ENCODE measurements at places on chromosomes 6 and 20.

DNA sequence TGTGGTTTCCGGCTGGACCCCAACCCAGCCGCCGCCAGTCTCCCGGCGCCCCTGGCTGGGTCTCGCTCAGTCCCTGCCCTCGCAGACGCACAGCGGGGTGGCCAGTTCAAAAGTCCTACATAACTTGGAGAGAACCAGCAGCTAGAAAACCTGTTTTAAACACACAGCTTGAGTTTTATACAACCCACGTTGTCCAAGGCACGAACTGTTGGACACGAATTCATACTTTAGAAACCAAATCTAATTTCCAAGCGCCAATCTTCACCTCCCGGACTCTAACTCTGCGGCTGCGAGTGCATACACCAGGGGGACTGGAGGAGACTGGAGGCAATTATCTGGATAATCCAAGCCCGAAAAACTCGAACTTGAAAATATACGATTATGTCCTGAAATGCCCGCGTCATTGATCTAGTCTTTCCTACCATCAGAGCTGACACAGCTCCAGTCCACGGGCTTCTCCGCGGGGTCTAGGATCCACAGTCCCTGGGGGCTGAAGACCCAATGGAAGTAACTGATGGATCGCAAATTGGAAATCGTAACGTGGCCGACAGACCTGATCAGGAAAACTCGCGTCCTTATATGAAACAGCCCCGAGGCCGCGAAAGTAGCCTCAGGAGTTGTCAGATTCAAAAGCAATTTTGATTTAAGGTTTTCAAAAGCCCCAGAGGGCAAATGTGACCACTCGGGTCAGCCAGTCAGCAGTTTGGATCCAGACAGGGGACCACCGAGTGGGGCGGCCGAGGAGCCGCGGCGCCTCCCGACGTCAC is 843 bp upstream of the HEY2 start:
- peak; percentile 8 for DNase-seq

DNA sequence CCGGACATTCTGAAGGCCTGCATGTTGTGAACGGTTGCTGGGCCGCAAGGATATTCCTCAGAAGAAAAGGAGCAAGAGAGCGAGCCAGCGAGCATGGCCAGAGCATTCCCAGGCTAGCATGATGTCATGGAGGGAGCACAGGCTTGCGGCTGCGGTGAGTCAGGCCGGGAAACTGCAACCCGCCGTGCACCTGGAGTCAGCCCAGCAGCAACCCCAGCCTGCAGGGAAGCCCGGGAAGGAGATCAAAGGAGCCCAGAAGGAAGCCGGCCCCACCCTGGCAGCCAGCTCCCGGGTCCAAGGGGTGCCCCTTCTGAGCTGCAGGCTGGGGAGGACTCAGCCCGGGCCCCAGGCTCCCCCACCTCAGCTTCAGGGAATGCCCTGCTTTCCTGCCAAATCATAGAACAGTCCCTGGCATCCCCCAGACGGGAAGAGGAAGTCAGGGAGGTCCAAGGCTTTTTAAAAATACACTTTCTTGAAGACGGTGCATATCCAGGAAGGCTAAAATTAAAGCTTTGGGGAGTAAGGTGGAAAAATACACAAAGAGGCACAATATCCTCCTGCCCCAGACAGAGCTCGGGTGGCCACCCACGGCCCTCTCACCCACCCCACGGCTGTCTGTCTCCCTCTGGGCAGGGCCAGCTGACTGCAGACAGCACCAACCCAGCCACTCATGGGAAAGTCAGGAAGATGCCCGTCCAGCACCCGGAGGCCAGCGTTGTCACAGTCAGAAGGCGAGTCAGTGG is 53.7 kb downstream of the BMP7 start:
- no peak for DNase-seq

- DNase-seq = no peak
These were observed 6.0 kb downstream of the RNF24 start for GRCh38 chr20:4009309-4009708.

GRCh38 chr6:49551078-49551865 is 804 bp downstream of the C6orf141 start:
- DNase-seq = no peak

DNA sequence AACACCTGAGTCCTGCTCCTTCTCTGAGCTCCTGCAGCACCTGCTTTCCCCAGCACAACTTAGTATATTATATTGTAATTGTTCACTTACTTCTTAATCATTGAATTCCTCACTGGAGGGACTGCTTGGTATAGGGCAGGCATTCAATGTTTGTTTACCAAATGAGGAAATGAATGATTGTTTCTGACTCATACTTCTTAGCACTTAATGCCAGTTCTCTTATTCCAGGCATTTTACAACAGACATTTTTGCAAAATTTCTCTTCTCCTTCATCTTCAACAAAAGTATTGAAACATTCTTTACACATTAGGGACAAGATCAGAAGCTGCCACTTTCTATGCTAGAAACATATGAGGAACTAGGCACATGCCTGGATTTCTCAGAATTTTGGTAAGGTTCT is 119.4 kb downstream of the TBX18 start:
- DNase-seq = no peak

DNA sequence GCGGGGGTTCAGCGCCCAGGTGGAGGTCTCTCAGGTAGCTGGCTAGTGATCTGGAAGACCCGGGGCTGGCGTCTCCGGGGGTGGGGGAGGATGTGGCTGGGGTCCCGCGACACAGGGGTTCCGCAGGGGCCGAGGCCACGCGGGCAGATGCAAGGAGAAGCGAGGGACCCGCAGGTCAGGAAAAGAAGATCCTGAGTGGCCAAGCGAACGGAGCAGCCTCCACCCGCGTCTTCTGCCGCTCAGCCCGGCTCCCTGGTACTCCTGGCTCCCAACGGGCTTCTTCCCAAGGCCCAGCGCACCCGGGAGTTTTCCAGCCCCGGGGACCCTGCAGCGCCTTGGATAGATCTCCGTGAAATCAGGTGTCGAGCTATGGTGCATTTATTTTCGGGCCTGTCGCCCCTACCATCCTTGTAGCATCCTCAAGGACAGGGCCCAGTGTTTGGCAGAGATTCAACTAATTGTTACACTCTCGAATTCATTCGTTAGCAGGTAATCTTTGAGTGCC is 682 bp upstream of the CHD6 start:
- no peak for DNase-seq
